ENCODE measurements at places on chromosomes 12 and 14. TPM values are rescaled to one million over a fixed set of nuclear protein-coding genes. Genes with fewer than 3 reads are reported as not detected.

APEX1 gene
- 275 TPM for total RNA-seq

PLXNC1 gene
- 0.16 TPM for total RNA-seq

KRT79 gene
- not detected for total RNA-seq

CCDC38 gene
- 0.06 TPM for total RNA-seq

IRAK4 gene
- total RNA-seq, result 4.0 TPM

STON2 gene
- 0.65 TPM for total RNA-seq

IFI27 gene
- 0.62 TPM for total RNA-seq

MGST1 gene
- total RNA-seq, result 785 TPM

FAM90A1 gene
- 0.07 TPM for total RNA-seq

LYZ gene
- not detected for total RNA-seq

SIRT4 gene
- 0.87 TPM for total RNA-seq

CD4 gene
- total RNA-seq, result not detected

BEGAIN gene
- 11.0 TPM for total RNA-seq

SPSB2 gene
- total RNA-seq, result 18.7 TPM

KRT3 gene
- total RNA-seq, result not detected

ADAMTS20 gene
- total RNA-seq, result not detected

NRIP2 gene
- not detected for total RNA-seq

DEPDC4 gene
- total RNA-seq, result 1.3 TPM

HHIPL1 gene
- 0.25 TPM for total RNA-seq

IFI27L1 gene
- total RNA-seq, result 14.6 TPM

ZC3H10 gene
- 3.8 TPM for total RNA-seq

LBHD2 gene
- total RNA-seq, result not detected

VEZT gene
- 64.2 TPM for total RNA-seq

GLIPR1L1 gene
- total RNA-seq, result not detected

RBM25 gene
- total RNA-seq, result 63.5 TPM

MORN3 gene
- not detected for total RNA-seq

OR4K2 gene
- not detected for total RNA-seq

CNIH1 gene
- 263 TPM for total RNA-seq

DDN gene
- 0.66 TPM for total RNA-seq

PRPF40B gene
- 8.7 TPM for total RNA-seq

ESPL1 gene
- total RNA-seq, result 19.6 TPM

KRT83 gene
- 5.4 TPM for total RNA-seq

MOAP1 gene
- total RNA-seq, result 15.5 TPM

TSPAN9 gene
- 16.7 TPM for total RNA-seq

PKP2 gene
- total RNA-seq, result 2.1 TPM

TRIM9 gene
- 9.0 TPM for total RNA-seq

PLEKHG7 gene
- total RNA-seq, result 0.02 TPM

SLC6A15 gene
- 2.4 TPM for total RNA-seq

LGR5 gene
- total RNA-seq, result not detected

PTPRB gene
- total RNA-seq, result 1.1 TPM

C12orf50 gene
- not detected for total RNA-seq

IL26 gene
- total RNA-seq, result not detected

KRT75 gene
- total RNA-seq, result 0.29 TPM

FITM1 gene
- total RNA-seq, result 0.13 TPM

CLEC6A gene
- not detected for total RNA-seq

IAPP gene
- total RNA-seq, result not detected

KLHDC1 gene
- total RNA-seq, result 0.50 TPM

Data from A549 treated with CpdA at 1 μM for 4 hours (cell line).